ENCODE measurements at places on chromosomes 2 and 18.

GRCh38 chr2:99841749-99842148 is 300.6 kb downstream of the AFF3 start:
- DNase-seq: no peak

- no peak for DNase-seq
Observed at GRCh38 chr2:10875126-10875525, 36.6 kb upstream of the KCNF1 start.

DNA sequence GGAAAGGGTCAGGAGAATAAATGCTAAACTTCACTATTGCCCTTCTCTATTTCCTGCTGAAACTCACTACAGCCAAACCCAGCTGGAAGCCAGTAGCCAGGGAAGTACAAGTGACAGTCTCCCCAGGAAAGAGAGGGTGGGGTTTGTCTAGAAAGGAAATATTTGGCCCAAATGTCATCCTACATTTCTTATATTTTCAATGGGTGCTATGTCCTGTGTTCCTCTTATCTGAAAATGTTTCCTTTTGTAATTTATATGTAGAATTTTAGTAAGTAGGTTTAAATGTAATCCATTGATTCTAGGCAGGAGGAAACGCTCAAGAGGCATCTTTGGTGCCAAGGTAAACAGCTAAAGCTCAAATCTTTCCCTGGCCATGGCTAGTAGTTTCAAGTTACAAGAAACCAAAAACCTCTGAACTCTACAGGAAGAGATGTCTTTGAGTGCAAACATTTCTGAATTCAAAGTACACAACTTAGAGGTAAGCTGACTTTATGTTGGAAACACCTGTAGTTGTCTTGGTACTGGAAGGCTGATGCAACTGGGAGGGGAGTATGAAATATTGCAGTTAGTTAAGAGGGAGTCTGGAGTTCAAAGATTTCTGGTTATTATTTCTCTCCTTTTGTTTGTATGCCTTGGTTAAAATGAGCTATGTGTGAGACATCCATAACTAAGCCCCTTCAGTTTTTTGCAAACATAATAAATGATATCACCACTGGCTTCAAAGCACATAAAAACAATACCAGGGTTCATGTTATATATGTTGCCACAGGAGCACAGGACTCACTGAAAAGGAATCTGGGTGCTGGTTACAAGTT is 356.1 kb upstream of the ZC3H15 start:
- no peak for DNase-seq

- no peak for DNase-seq
Observed at GRCh38 chr2:39156107-39156506, 35.3 kb upstream of the SOS1 start.

DNA sequence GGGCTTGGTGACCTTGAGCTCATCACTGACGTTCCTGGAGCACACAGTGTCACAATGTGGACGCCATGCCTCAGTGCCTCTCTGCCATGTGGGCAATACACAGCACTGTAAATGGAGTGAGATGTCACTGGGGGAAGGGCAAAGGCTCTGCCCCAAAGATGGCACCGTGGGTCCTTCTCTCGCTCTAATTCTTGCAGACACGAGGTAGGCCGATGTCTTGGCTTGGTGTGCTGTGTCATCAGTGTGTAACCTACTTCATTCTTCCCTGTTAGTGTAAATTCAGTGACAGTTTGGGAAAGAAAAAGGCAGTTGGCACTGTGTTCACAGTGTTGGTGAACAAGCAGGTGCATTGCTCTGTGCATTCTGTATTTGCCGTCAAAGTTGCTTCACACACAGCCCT is 309.3 kb upstream of the MYT1L start:
- no peak for DNase-seq

DNA sequence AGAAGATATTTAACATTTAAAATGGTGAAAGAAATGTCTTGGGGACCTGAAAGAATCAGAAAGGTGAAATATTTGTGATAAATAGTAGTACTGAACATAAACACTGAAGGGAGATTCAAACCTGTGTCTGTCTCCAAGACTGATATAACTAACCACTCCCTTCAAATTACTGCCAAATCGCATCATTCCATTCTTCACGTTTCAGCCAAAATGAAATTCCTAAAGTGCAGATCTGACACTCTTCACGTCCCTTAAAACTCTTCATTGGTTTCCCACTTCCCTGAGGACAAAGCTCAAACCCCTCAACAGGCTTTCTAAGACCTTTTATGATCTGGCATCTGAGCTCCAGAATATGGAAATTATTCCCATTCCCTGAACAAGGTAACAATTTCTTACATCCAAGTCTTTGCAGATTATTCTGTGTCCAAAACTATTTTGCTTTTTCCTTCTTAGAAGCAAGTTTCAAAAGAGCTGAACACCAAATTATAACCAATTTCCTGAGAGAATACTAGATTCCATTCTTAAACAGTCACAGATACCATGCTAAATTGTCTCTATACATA is 18.9 kb downstream of the SLC8A1 start:
- no peak for DNase-seq

Data from activated naive CD8-positive, alpha-beta T cell treated with anti-CD3 and anti-CD28 coated beads for 36 hours (primary cell).